ENCODE measurements at places on chromosomes 2 and 18.

DNA sequence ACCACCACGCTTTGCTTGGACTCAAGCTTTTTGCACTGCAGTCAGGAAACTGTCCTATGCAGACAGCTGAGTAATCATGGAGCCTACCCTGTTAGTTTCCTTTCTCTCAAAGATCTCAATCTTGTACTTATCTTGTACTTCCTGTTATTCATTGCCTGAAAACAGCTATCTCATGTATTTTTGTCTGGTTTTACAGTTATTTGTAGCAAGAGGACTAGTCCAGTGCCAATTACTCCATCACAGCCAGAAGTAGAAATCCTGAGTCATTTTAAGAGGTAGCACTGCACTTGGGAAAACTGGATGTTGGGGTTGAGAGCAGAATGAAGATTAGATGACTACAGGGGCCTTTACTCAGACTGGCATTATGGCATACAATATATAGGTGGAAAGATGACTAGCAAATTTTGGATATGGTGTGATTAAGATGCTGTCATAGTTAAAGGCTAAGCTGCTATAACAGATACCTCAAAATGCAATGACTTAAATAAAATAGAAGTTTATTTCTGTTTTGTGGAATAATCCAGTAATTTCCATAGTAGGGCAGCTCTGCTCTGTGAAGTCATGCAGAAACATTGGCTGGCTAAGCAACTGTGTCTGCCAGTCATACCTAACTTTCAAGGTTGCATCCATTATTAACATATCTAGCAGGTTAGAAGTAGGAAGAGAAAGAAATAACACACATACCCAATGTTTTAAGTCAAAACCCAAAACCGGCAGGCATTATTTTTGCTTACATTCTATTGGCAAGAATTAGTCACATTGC, 21.1 kb upstream of the CHMP3 start:
- H3K4me1 ChIP-seq = no peaks in the 10 kb centered on the region
- DNase-seq = no peak
- no peaks in the 10 kb centered on the region for H3K27me3 ChIP-seq
- H3K36me3 ChIP-seq = no peaks in the 10 kb centered on the region

DNA sequence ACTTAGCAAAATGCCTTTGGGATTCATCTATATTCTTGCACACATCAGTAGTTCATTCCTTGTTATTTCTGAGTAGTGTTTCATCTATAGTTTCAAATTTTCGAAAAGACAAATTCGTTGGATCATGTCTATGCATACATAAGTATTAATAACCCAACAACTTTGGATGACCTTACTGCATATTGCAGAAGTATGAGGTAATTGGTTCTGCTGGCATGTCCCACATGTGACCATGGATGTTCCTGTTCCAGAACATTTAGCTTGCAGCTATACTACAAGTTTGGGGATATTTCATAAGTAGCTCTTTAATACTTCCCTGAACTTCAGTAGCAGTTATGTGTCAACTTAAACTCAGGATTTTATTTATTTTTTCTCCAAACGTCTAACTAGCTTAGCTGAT, 44.9 kb downstream of the APLF start:
- H3K27me3 ChIP-seq = no peaks in the 10 kb centered on the region
- no peaks in the 10 kb centered on the region for H3K4me1 ChIP-seq
- no peak for DNase-seq
- H3K27ac ChIP-seq = no peak overlapping the region
- H3K4me3 ChIP-seq = no peak overlapping the region
- H3K36me3 ChIP-seq = no peaks in the 10 kb centered on the region

DNA sequence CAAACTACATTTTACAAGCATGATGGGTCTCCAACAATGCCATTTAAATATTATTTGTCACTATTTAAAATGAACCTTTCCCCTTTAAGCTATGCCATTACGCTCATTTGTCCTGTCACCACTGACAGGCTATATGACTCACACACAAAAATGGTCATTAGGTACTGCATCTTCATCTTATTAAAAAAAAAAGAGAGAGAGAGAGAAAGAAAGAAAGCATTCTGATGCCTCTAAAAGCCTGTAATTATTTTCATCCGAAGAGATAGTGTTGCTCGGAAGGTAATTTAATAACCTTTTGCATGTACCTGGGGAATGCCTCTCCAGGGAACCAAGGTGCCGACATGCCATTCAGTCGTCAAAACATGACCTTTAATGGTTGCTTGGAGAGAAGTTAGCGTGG, 226.7 kb downstream of the ARHGAP15 start:
- no peaks in the 10 kb centered on the region for H3K27me3 ChIP-seq
- H3K4me3 ChIP-seq = no peak overlapping the region
- no peak overlapping the region for H3K27ac ChIP-seq
- H3K4me1 ChIP-seq = no peaks in the 10 kb centered on the region
- H3K36me3 ChIP-seq = no peaks in the 10 kb centered on the region

DNA sequence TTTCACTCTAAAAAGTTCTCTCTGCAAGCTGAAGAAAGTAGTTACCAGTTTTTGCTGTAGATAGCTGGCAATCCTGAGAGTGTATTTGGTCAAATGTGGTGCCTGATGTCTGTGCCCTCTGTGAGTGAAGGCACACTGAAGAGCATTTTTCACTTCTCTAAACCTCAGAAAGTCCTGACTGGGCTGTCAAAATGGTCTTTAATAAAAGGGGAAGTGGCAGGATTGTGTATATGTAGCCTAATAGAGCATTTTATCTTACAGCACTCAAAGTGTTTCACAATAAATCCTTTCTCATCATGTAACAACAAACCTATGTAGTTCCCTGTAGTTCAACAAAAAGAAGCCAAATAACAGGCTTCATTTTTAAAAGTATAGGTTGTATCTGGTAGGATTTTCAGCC, 1552.3 kb upstream of the SLC39A10 start:
- no peak overlapping the region for H3K4me3 ChIP-seq
- H3K27ac ChIP-seq = no peak overlapping the region
- no peak for DNase-seq
- H3K27me3 ChIP-seq = no peaks in the 10 kb centered on the region
- H3K4me1 ChIP-seq = no peaks in the 10 kb centered on the region

DNA sequence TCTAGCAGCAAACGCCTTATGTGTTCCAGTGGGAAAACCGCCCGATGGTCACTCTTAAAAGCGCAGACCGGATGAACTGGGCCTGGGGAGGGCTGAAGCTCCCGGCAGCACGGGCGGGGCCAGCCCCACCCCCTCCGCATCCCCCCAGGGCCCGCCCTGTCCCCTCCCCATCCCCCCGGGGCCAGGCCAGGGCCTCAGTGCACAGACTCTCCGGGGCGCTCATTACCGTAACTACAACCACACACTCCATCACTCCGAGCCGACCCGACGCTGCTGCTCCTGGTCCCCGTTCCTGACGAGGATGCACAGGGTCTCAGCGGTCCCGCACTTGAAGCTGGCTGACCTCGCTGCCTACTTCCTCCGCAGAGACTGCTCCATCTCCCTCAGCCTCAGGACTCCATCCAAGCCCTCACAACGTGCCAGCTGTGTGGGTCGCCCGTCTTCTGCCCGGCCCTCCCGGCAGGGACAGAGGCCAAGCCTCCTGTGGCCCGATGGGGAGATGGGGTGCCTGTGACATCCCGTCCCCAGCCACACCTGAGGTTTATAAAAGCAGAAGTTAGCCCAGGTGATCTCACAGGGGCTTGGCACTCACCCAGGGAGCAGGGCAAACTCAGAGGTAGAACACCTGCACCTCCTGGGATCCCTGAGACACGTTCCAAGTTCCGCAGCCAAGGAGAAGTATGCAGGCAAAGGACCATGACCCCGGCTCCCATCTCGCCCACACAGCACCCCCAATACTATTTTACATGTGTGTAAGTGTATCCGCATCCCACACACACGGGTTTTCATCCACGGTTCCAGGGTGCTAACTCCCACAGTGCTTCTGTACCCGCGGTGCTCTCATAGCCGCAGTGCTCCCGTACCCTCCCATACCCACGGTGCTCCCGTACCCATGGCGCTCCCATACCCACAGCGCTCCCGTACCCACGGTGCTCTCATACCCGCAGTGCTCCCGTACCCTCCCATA, 36.0 kb downstream of the SLC66A2 start:
- peaks cover 14% of the 10 kb centered on the region for H3K36me3 ChIP-seq
- H3K27ac ChIP-seq = no peak overlapping the region
- no peaks in the 10 kb centered on the region for H3K4me1 ChIP-seq

Measured in HepG2 (cell line).